Activated naive CD4-positive, alpha-beta T cell treated with Interleukin-2 at 50 U/mL for 16 hours (primary cell): ENCODE measurements at places on chromosomes 2 and 18.

DNA sequence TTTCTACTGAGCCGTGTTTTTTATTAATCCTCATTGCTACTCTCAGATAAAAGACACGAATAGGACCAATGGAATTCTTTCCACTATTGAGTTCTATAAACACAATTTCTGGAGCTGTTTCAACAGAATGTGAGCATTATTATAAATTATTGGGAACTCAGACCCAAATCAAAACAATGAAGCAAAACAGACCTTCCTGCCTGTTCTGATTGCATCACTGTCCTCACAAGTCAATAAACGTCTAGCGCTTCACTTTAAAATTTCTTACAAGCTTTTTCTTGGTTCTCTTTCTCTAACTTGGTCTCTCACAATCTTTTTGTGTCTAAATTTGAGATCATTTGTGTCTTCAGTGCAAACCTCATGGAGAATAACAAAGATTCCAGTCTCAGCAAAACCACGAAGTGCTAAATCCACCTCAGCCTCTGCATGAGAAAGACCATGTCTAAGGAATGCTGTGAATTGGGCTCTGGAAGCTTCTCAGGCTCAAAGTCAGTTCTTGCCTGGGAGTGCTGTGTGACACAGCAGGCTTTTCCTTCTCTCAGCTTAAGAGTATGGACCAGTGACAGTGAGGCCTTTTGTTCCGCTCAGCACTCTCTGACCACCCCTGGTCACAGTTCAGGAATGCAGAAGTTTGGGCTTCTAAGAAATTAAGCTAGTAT, 22.8 kb downstream of the ARHGAP28 start:
- DNase-seq: no peak

DNA sequence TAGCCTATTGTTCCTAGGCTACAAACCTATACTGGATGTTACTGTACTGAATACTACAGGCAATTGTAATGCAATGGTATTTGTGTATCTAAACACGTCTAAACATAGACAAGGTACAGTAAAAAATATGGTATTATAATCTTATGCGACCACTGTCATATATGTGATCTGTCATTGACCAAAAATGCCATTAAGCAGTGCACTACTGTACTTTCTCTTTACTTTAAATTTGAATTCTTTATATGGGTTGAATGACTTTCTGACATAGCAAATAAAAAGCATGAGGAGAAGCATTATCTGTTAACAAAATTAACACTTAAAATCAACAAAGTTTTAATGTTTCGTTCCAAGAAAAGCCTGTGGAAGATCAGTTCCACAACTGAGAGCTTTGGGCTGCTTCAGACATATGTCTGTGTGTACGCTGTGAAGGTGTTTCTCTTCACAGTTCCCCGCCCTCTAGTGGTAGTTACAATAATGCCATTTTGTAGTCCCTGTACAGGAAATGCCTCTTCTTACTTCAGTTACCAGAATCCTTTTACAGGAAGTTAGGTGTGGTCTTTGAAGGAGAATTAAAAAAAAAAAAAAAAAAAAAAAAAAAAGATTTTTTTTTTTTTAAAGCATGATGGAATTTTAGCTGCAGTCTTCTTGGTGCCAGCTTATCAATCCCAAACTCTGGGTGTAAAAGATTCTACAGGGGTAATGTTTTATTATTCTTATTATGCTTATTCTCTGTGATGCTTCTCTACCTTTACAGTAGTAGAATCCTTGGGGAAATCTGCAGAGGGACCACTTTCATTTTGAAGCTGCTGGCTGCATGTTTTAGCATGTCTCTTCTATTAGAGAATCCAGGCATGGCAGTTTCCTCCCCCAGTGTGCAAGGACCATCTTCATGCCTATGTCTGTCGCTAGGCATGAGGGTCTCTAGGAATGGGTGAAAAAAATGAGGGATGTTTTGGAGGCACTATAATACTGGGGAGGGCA, 54.5 kb downstream of the SCN2A start:
- no peak for DNase-seq

- DNase-seq: no peak
These were observed 49.7 kb upstream of the POMC start for GRCh38 chr2:25218100-25218499.

DNA sequence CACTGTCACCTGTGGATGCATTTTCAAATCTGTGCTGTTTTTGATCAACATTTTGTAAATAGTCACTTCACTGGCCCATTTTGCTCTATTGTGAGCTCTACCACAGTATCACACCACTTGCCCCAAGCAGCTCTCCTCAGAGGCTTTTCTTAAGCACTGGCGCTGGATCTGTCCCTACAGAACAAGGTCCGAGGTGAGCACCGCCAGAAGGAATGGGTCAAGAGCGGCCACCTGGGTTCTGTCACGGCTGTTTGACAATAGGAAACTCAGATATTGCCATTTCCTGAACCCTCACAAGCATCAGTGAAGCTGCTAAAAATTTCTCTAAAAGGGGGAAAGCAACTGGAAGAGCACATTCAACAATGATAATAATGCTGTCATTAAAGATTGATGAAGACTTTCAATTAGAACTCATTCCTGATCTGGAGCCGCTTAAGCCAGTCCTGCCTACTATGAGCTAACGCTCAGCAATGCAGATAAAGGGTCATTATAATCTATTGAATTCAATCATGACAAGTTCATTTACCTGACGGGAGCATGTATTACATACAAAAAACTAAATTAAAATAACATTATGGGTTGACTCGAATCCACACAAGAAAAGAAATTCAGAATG, 514.0 kb downstream of the GALR1 start:
- no peak for DNase-seq

- peak; percentile 84 for DNase-seq
These were observed 115.7 kb upstream of the SLC1A4 start for GRCh38 chr2:64873472-64873924.
